H7 (cell line): ENCODE measurements at places on chromosomes 16 and 17. TPM values are rescaled to one million over a fixed set of nuclear protein-coding genes. Genes with fewer than 3 reads are reported as not detected.

FBXL16 gene
- total RNA-seq = 2.8 and 7.1 TPM in 2 replicates

NPB gene
- 0.85 and 0.94 TPM in 2 replicates for total RNA-seq

- peak; percentile 80 for DNase-seq
Observed at GRCh38 chr17:30920282-30920681, 1.5 kb upstream of the ADAP2 start.

DNA sequence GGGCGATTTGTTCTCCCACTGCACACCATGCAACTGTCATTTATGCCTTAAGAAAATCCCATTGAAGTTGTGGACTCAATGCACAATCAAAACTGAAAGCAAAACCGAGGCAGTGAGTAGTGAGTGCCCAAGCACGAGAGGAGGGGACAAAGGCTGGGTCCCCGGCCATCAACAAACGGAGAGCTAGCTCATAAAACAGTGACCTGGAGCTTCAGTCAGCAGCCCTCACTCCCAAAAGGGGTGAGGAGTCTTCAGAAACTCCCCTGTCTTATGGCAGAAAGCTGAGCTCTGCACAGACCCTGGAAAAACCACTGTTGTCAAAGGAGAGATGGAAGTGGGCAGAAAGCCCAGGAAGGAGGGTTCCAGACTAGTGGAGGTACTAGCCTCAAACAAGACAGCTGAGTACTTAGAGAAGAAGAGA, 96.9 kb downstream of the ADCY9 start:
- no peak for DNase-seq

DNA sequence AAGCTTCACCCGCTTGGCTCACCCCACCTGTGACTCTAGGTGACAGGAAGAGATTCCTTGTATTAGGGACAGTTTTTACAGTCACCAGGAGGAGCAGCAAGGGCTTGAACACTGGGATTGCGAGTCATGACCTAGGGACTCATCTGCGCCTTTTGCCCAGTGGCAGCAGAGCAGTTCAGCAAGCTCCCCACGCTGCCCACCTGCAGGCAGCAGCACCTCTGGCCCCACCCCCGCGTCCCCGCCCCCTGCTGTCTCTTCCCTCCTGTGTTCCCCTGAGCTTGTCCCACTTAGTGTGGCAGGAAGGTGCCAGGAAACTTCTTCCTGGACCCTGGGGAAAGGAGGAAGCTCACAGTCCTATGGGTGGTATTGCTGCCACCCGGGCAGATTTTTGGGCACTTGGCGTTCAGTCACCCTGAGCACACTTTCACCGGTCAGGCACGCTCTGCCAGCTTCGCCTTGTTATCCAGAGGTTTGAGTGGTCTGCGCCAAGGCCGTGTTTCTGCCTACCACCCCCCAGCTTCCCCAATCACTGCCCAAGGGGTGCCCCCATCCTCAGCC, 8.7 kb downstream of the MMP15 start:
- DNase-seq = peak; percentile 58

GRCh38 chr17:70797166-70797565, 627.8 kb downstream of the KCNJ2 start:
- DNase-seq = no peak

DNA sequence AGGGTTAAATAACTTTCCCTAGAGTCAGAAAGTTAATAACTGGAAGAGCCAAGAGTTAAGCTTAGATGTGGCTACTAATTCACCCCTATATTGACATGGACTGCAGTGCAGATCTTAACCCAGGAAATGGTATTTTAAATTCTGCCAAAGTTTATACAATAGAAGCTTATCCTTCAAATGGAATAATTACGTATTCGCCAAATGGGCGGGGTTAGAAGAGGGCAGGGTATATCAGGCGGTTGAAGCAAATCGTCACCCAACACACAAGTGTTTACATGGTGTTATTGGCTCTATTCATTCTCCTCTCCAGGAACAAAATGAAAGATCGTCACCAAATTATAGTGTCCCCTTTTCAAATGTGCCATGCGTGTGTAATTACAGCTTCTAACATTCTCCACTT, 182.7 kb downstream of the PRKCB start:
- DNase-seq = no peak

OXLD1 gene
- 100 and 115 TPM in 2 replicates for total RNA-seq

FN3K gene
- total RNA-seq = 3.3 and 3.8 TPM in 2 replicates

GRCh38 chr16:24700549-24701392, 28.7 kb upstream of the TNRC6A start:
- DNase-seq = peak; percentile 65

DNA sequence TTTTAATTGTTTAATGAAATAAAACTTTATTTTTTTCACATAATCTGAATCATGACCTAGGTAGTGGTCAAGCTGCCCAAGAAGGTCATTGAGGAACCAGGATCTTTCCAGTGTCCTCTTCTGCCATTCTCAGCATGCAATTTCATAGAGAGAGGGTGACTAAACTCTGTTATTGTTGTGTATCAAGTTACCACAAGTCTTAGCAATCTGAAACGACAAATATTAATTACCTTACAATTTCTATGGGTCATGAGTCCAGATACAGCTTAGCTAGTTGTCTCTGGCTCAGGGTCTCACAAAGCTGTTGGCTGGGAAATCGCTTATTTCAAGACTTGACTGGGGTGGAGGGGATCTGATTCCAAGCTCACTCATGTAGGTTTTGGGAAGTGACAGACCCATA, 37.6 kb downstream of the FTO start:
- DNase-seq = no peak

DNA sequence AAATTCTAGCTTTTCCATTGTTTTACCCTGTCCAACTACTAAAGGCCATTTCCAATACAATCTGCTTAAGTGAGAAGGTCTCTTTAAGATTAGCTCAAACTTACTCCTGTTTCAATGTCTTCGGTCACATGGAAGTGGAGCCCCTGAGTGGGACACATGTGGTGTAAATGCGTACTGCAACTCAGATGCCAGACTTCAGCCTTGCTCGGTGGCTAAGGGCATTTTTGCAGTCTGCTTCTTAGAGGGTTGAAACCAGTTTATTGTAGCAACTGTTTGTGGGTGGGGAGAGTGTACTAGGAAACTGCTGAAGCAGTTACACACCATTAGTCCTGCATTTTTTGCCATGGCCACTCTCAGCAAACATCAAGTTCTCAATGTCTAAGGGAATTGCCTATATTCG, 140.6 kb downstream of the PARN start:
- DNase-seq = peak; percentile 50

GRCh38 chr16:88685156-88686061, 898 bp downstream of the SNAI3 start:
- DNase-seq = peak; percentile 95

DNA sequence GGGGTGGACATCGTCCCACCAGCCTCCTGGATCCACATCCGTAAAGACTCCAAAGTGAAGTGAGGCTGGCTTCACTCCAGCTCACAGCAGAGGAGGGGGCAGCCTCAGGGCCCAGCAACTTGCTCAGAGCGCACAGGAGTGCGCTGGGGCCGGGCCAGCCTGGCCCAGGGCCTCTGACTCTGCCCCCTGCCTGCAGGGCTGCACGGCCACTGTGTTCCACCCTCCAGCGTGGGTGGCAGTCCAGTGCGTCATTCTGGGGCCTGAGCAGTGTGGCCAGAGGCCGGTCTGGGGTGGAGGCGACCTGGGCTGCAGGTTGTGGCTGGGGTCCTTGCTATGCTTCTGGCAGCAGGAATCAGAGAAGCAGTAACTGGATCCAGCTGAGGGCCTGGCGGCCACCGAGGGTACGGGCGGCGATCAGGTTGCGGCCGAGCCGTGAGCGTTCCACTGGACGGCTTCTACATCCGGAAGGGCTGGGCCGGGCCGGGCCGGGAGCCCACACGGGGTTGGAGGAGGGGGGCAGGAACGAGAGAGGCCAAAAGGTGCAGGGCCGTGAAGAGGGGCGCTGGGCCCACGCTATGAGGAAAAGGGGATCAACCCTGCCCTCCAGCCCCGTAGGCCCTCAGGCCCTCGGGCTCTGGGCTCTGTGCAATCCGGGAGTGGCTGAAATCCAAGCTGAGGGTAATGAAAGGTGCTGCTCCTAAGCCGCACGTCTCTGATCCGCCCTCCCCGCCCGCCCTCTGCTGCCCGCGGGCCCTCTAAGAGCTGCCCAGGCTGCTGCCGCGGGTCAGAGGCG, at the start of gene FSCN2:
TSS of gene FSCN2 (plus strand) at position 787 of the 793 bp plus-strand sequence. CDS start 155 bp downstream, outside the sequence.
- peak; percentile 71 for DNase-seq

SHCBP1 gene
- 10.0 and 13.4 TPM in 2 replicates for total RNA-seq

SMIM36 gene
- total RNA-seq = not detected in 2 replicates

TAT gene
- not detected in 2 replicates for total RNA-seq
